ENCODE measurements at places on chromosomes 5 and 9. TPM values are rescaled to one million over a fixed set of nuclear protein-coding genes. Genes with fewer than 3 reads are reported as not detected.

DNA sequence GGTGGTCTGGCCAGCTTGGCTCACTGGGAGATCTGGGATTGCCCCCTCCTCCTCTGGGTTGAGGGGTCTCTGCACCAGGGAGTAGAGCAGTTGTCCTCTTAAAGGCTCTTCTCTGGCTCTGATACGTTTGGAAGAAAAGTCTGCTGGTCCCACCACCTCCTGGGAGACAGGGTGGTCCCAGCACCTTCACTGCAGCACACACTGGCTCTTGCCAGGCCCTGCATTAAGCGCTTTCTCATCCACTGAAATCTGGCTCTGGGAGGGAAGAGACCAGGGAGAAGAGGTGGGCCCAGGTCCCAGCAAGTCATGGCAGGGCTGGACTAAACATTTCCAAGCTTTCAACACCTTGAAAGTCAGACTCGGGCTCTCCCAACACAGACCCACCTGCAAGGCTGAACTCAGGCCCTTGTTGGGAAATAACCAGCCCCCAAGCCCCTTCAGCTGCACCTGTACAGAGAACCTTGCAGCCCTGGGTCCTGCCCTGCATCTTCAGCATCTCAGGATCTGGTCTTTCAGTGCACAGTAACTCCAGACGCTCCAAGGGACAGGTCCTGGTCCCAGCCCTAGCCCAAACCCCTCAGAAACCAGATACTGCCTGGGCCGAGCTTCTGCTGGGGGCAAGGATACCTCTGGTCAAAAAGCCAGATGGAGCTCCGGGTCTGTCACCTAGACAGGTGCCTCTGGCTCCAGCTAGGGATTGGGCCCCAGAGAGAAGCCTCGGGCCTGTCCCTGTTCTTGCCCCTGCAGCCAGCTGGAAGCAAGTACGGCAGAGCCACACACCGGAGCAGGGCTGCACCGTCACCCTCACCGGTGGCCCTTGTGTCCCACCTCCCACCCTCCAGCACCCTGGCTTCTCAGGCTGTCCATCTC, 134.5 kb downstream of the DAB2IP start:
- DNase-seq = no peak

The ARHGEF39 gene
- total RNA-seq = 0.58 TPM

- peak; percentile 82 for DNase-seq
Measured at GRCh38 chr9:92637326-92637725, 32.6 kb downstream of the IPPK start.

DNA sequence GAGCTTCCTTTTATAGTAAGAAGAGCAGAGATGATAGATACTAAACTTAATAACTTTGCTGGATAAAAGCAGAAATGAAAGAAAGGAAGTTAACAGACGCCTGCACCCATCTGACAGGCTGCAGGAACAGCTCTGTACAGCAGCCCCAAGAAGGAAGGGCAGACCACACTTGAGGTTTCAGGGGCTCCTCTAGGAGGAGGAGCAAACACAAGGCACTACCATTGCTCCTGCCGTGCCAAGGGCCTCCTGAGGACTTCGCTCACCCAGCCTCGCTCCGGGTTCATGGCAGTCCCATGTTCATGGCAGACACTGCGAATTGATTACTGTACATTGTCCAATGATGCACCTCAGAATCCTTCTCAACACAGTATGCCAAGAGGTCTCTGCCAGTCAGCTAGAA, 85.1 kb downstream of the AMBP start:
- DNase-seq = peak; percentile 51

DNA sequence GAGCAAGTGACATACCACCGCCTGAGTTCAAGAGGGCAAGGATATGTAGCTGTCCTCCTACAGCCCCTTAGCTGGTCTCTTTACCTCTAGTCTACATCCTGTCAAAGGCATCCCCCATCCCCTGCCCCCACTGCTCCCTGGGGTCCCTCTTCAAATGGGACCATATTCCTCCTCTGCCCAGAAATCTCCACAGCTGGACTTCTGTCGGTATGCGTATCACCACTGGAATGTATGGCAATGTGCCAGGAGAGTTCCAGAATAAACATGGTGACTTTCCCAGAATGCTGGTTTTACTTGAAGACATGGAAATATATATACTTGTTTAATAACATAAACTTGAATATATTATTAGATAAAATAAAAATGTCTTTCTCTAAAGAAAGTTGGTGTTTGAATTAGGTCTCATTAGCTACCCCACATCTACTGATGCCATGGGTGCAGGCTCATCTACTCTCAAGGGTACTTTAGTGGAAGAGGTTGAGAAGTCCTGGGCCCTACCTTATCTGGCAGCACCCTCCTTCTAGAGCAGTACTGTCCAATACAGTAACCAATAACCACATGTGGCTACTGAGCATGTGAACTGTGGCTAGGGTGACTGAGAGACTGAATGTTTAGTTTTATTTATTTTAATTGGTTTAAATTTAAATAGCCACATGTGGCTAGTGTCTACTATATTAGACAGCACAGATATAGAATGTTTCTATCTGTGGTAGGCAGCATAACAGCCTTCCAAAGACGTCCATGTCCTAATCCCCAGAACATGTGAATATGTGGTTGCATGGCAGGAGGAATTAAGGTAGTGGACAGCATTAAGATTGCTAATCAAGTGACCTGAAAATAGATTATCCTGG, 181.7 kb upstream of the SLC30A5 start:
- DNase-seq = no peak

DNA sequence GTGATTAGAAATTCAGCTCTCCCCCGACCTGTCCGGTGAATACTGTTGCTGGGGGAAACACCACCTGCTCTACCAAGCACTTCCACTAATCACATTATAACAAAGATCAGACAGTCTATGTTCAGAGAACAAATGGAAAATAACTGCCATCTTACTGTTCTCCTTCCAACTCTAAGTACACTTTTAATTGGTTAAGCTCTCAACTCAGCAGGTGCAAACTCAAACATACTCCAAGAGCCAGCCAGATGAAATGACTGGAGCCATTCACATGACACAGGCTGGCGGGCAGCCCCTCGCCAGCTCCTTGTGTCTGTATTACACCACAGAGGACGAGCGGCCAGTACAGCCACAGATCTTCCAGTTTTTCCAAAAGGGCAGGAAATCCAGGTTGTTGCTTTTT, 16.1 kb downstream of the LIFR start:
- no peak for DNase-seq

DNA sequence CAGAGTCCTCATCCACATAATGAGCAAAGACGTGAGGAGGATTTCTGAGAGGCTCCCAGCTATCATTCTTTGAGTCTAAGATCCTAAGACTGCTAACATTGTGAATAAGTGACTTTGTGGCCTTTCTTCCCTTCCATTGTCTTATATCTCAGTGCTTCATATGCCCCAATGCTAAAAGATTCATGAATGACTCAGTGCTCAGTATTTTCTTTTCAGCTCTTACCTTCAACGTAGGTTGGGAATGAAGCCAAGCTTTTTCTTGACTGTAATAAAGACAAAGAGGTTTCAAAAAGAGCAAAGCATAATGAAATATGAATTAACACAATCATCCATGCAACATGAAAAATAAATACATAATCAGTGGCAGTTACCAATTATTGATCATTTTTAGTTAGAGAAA, 146.4 kb downstream of the ENTREP1 start:
- no peak for DNase-seq

GRCh38 chr5:57032151-57032551, 80.2 kb upstream of the MIER3 start:
- no peak for DNase-seq

The TBCA gene
- 137 TPM for total RNA-seq

- no peak for DNase-seq
Measured at GRCh38 chr9:129071526-129072126, 9.3 kb upstream of the DOLPP1 start.

The CCL27 gene
- not detected for total RNA-seq

GRCh38 chr9:97505845-97506244, 4.4 kb downstream of the TMOD1 start:
- DNase-seq = no peak

- DNase-seq = no peak
Measured at GRCh38 chr5:180313677-180314505, 22.0 kb upstream of the MAPK9 start.

The SAXO1 gene
- not detected for total RNA-seq

The MCTP1 gene
- total RNA-seq = 37.5 TPM

- peak; percentile 94 for DNase-seq
Measured at GRCh38 chr5:78509884-78510769, 138.4 kb downstream of the LHFPL2 start.

DNA sequence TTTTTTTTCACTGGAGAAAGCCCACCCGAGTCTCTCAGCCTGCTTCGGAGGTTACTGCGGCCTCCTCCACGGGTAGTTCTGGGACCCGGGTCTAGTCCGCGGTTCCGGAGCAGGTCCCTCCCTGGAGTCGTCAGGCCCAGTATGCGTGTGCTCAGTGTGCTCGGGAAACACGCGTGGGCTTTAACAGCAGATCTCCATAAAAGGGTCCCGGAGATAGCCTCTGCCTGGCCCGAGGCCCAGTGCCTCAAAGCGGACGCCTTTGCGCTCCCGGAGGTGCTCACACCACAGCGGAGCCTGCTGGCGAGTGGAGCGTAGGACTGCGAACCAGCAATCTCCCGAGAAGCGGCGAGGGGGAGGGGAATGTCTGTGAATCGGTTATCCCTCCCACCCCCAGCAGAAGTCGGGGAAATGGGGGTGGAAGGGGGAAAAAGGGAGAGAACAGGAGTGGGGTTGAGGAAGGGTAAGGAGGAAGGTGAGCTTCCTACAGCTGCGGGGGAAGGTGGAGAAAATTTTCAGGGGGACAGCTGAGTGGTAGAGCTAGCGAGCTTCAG, 28.7 kb downstream of the CDKN2A start:
- peak; percentile 89 for DNase-seq

- DNase-seq = no peak
Measured at GRCh38 chr9:4803670-4804530, 11.2 kb downstream of the RCL1 start.
